SJCRH30 (cell line): ENCODE measurements at places on chromosomes 1 and 21.

DNA sequence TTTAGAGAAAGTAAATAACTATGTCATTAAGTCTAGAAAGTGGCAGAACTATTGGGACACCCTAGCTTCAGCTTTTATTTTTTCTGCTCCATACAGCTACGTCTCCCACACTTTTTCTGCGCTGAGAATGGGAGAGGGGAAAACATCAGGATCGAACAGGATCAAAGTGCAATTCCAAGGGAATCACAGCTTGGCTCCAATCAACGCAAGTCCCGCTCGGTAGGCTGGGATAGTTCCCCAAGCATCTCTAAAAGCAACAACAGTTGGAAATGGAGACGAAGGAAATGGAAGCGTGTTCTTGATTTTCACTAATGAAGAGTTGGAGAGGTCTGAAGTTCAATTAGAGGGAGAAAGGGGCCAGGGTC, 536 bp downstream of the HMGCL start:
- no peak for DNase-seq

DNA sequence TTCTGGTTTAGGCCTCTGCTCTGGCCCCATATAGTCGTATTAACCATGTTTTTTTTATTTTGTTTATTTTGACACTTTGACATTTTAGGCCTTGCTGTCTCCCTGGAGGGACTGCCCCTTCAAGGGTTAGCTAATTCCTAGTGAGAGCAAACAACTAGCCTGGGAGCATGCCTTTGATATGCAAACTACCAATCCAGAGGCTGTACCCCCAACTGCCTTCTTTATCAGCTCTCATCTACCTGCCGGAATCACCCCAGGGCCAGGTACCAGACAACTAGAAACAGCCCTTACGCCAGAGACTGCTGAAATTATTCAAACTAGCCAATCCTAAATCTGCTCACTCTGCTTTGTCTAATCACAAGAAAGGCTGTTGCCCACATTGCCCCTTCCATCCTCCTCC, 13.0 kb upstream of the ST6GALNAC5 start:
- no peak for DNase-seq

GRCh38 chr21:25934771-25935224, 200.0 kb downstream of the GABPA start:
- DNase-seq: peak; percentile 75

- no peak for DNase-seq
Measured at GRCh38 chr1:22197644-22198043, 54.7 kb upstream of the WNT4 start.

DNA sequence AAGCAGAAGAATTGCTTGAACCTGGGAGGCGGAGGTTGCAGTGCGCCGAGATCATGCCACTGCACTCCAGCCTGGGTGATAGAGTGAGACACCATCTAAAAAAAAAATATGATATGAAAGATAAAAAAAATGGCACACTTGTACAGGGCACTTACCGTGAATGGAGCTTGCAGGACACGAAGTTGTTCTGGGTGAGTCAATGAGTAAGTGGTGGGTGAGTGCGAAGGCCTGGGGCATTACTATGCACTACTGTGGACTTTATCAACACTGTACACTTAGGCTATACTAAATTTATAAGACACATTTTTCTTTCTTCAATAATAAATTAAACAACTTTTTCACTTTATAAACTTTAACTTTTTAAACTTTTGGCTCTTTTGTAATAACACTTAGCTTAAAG, 37.0 kb downstream of the TNFRSF8 start:
- DNase-seq: no peak

DNA sequence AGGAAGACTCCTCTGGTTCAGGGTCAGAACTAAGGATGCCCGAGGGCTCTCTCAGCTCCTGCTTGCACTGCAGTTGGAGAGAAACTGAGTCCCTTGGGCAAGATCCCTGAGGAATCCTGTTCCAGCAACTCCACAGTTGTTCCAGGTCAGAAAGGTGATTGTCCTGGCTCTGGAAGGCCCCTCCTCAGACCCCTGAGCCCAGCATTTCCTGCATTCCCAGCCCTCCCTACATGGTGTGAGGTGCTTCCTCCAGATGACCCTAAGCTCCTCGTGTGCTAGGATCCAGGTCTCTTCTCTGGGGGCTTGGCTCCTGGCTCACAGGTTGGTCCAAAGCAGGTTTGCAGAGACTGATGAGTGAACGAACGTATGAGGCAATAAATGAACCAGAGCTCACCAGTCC, 11.5 kb downstream of the LDLRAD1 start:
- DNase-seq: no peak
